OCI-M1 (cell line): ENCODE measurements at places on chromosomes 4 and X.
A peak's percentile ranks its signal among the peaks of the same experiment; 100 is the strongest.

GRCh38 chr4:186296481-186296880 is 30.5 kb downstream of the F11 start:
- no peak for DNase-seq

GRCh38 chrX:119763836-119764387 is 5.5 kb downstream of the SOWAHD start:
- no peak for DNase-seq

DNA sequence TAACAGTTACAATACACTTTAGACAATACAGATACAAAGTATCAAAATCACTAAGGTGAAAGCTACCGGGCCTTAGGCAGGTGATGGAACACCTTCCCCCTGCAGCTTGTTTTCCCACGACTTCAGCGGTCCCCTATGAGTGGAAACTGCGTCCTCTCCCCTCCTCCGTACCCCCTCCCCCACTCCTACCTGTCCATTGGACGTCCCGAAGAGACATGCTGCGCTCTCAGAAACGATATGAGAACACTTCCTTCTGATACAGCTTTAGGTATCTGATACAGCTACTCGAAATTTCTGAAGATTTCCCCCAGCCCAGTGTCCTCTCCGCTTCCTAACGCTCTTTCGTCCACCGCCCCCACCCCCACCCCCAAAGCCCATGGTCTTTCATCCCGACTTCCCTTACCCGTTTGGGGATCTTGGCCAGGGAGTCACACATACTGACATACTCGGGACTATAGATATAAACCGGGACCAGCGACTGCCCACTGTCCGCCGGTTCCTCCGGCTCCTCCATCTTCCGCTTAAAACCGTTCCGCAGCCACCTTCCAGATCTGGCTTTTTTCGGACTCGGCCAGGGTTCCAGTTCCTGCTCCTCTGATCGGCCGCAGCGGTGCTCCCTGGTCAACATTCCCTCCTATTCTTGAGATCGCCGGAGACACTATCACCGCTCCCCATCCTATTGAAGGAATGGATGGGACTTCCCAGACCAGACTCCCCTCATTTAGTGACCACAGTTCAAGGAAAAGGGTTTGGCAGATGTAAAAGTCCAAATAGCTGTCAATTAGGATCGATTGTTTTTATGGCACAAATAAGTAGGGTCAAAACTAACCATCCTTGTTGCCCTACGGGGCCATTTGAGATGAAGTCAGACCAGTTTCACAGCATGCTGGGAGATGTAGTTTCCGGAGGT is at the start of gene HDAC8:
Gene HDAC8 (minus strand): TSS at position 596 of the 910 bp plus-strand sequence. CDS start 82 bp downstream, at position 514.
- peak; percentile 88 for DNase-seq

DNA sequence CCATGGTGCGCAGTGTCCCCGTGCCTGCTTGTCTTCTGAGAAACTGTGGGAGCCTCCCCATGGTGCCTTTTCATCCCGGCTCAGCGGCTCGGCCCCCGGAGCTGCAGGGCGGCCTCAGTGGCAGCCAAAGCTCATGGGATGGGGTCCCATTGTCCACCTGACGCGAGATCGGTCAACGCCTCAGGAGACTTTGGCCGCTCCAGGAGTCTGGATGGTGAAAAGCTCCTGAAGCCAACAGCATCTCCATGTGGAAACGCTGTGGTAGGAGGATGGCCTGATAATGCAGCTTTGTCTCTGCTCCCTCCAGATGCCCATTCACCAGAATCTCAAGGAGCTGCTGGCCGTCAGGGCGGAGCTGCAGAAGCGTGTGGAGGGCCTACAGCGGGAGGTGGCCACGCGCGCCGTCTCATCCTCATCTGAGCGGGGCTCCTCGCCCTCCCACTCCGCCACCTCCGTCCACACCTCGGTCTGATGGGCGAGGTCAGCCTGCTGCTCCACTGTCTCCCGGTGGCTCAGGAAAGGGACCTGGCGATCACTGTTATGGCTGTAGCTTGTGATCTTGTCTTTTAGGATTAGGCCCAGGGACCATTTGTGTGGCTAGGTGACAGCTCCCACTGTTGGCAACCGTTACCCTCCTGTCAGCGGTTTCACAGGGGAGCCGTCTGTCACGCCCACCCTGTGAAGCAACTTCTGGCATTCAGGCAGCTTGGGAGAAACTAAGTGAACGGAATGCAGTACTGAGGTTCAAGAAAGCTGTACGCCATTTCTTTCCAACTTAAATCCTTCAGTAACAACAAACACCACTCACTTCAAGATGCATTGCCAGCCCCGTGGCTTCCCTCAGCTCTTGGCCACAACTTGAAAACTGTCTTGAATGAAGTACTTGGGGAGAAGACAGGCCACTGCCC is 69.3 kb downstream of the MTMR1 start:
- no peak for DNase-seq

GRCh38 chr4:55742655-55743202 is 76.9 kb upstream of the EXOC1L start:
- DNase-seq, result peak; percentile 68

DNA sequence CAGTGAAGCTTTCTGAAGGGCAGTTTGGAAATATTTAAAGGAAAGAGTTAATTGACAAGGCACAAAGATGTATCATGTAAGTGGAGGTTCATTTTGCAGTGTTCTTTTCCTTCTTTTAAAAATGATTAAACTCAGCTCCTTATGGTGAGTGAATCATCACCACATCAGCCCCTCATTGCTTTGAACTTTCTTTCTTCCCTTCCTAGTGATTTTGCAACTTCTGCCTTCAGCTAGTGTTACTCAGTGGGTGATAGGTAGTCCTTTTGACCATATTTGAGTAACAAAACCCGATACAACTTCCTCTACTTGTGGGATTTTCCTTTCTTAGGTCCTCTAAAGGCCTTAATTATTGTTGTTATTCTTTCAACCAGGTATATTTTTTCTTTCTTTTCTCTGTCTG is 8.2 kb downstream of the ZCCHC4 start:
- peak; percentile 28 for DNase-seq

DNA sequence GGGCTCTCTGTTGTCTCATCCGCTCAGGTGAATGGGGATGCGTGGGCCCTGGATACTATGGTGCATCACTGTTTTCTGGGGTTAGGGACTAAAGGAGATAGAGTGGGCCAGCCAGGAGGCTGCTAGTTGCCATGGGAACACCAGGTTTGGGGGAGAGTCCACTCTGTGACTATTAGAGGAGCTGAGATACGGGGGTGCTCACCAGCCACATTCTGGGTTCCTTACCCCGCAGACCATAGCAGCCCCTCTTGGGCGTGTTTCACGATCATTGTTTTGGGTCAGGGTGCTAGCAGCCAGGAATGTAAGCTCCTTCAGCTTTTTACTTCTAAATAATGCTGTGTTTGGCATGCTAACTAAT is 4.6 kb downstream of the EFNB1 start:
- no peak for DNase-seq

DNA sequence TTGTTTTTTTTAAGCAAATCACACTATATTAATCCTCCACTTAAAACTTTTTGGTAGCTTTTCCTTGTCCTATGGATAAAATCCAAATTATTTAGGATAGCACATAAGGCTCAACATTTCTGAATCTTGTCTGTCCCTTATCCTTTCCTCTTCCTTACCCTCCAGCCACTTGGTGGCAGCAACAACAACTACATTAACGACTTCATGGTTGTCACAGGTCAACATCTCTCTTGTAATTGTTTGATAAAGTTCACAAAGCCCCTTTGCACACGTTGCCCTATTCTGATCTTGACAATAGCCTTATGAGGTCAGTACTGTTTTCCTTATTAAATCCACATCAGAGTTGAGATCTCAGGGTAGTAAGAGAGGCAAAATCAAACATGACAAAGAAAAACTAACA is 269.0 kb upstream of the PABPC4L start:
- peak; percentile 58 for DNase-seq

GRCh38 chr4:55378617-55379467 is 16.9 kb upstream of the TMEM165 start:
- no peak for DNase-seq

GRCh38 chr4:93178279-93178678 is 650.3 kb upstream of the ATOH1 start:
- no peak for DNase-seq

GRCh38 chr4:91116861-91117260 is 989.7 kb downstream of the CCSER1 start:
- peak; percentile 68 for DNase-seq

DNA sequence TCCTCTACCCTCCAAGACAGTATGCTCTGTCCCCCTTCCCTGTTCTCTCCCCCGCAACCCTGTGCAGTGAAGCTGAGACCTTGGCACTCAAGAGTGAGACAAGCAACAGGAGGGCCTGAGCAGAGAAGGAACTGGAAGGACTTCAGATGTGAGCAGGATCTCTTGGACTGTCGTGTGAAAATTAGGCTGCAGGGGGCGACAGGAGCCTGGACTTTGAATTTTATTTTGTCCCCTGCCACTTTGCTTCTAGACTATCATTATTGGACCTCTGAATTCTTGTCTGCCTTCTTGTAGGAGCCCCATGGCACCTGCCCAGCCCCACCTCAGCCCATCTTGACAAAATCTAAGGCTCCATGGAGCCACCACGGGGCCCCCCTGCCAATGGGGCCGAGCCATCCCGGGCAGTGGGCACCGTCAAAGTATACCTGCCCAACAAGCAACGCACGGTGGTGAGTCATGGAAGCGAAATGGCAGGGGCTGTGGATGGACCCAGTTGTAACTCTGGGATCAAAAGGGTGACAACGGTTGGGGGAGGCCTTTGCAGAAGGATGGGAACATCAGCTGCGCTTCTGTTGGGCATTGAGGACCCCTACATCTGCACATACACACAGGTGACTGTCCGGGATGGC is 1.7 kb downstream of the ARAF start:
- DNase-seq, result peak; percentile 77

GRCh38 chr4:6319530-6320150 is 50.0 kb downstream of the WFS1 start:
- no peak for DNase-seq

DNA sequence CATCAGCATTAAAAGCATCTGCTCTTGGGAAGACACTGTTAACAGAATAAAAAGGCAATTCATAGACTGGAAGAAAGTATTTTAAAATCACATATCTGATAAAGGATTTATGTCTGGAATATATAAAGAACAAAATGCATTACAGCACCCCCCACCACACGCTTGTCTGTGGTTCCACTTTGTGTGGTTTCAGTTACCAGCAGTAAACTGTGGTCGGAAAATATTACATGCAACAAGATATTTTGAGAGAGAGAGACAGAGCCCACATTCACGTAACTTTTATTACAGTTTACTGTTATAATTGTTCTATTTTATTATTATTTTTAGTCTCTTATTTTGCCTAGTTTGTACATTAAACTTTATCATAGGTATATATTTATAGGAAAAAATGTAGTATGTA is 21.2 kb upstream of the PDE6B start:
- DNase-seq, result peak; percentile 35

GRCh38 chr4:34182306-34182705 is 2062.0 kb downstream of the ARAP2 start:
- DNase-seq, result peak; percentile 27

GRCh38 chrX:71910986-71911730 is 513 bp downstream of the NHSL2 start:
- DNase-seq, result peak; percentile 18

DNA sequence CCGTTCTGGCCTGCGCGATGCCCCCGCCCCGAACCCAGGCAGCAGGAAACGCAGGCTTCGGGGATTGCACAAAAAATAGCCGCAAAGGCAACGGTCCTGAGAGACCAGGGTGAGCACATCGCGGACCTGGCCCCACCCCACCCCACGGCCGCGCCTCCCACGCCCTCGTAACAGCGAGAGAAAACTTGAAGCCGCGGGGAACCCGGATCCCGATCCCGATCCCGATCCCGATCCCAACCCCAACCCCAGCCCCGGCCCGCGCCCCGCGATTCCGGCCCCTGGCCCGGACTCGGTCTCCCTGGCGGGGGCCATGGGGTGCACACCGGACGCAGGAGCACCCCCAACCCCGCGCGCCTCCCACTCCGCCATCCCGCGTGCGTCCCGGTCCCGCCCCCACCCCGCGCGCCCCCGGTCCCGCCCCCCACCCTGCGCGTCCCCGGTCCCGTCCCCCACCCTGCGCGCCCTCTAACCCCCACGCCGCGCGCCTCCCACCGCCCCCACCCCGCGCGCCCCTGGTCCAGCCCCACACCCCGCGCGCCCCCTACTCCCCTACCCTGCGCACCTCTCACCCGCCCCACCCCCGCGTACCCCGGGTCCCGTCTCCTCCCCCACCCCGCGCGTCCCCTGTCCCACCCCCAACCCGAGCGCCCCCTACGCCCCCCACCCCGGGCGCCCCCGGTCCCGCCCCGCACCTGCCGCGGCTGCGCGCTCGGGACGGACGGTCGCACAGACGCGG is 29.0 kb downstream of the NOP14 start:
- peak; percentile 8 for DNase-seq

DNA sequence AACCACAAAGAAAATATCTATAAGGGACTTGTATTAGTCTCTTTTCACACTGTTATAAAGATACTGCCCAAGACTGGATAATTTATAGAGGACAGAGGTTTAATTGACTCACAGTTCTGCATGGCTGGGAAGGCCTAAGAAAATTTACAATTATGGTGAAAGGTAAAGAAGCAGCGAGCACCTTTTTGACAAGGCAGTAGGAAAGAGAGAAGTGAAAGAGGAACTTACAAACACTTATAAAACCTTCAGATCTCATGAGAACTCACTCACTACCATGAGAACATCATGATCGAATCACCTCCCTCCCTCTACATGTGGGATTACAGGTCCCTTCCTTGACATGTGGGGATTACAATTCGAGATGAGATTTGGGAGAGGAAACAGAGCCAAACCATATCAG is 856.0 kb downstream of the TRAM1L1 start:
- DNase-seq, result peak; percentile 30

DNA sequence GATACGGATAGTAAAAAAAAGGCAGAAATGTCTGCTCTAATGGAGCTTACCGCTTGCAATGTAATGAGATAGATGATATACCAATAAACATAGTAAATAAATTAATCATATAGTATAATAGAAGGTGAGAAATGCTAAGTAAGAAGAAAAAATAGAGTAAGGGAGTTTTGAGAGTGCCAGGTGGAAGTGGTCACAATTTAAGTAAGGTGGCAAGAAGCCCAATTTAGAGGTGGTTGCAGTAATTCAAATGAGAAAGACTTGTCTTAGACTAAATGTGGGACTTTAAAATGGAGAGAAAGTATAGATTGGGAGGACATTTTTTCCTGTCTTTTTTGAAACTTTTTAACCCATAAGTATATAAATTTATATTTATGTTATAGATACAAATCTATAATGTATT is 26.0 kb downstream of the TBC1D19 start:
- no peak for DNase-seq

DNA sequence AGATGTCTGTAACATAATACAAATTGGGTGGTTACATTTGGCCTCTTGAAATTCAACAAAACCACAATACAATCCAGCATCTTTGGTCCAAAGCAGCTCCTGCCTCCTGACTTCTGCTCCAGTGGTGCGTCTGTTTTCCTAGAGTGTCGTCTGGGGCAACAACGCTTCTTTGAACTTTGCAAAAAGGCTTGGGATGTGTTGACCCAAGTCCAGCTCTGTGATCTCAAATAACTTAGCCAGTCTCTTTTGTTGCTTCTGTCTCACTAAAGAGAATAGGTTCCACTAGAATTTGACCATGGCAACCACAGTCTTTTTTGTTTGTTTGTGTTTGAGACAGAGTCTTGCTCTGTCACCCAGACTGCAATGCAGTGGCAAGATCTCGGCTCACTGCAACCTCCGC is 324.0 kb downstream of the DHRSX start:
- DNase-seq, result no peak

GRCh38 chrX:16946971-16947562 is 609 bp downstream of the REPS2 start:
- DNase-seq, result no peak
